ENCODE measurements at places on chromosomes 1 and 21. TPM values are rescaled to one million over a fixed set of nuclear protein-coding genes. Genes with fewer than 3 reads are reported as not detected.

The CHRM3 gene
- total RNA-seq, result 29.5 TPM

The IFFO2 gene
- total RNA-seq, result 145 TPM

The DCDC2B gene
- total RNA-seq, result not detected

The LINGO4 gene
- total RNA-seq, result 0.14 TPM

The ST6GALNAC3 gene
- 5.7 TPM for total RNA-seq

The PHF13 gene
- 10.8 TPM for total RNA-seq

The CLIC6 gene
- total RNA-seq, result 4.9 TPM

The TMEM200B gene
- 5.1 TPM for total RNA-seq

The OR2L13 gene
- not detected for total RNA-seq

Measured in transverse colon (tissue), 4 donors.